ENCODE measurements at places on chromosomes 2 and 18. TPM values are rescaled to one million over a fixed set of nuclear protein-coding genes. Genes with fewer than 3 reads are reported as not detected.
A peak's percentile ranks its signal among the peaks of the same experiment; 100 is the strongest.

Gene GBX2
- not detected for polyA plus RNA-seq

Gene SOWAHC
- polyA plus RNA-seq = 7.0 TPM

Gene NYAP2
- polyA plus RNA-seq = not detected

Gene XIRP2
- polyA plus RNA-seq = 214 TPM

Gene CCDC138
- polyA plus RNA-seq = 6.1 TPM

Gene SGPP2
- 13.6 TPM for polyA plus RNA-seq

Gene ST8SIA3
- polyA plus RNA-seq = 1.1 TPM

Gene SCN9A
- polyA plus RNA-seq = 5.1 TPM

Gene BOD1L2
- not detected for polyA plus RNA-seq

Gene AQP12B
- not detected for polyA plus RNA-seq

Gene LBX2
- 1.5 TPM for polyA plus RNA-seq

Gene CCDC150
- polyA plus RNA-seq = 2.4 TPM

DNA sequence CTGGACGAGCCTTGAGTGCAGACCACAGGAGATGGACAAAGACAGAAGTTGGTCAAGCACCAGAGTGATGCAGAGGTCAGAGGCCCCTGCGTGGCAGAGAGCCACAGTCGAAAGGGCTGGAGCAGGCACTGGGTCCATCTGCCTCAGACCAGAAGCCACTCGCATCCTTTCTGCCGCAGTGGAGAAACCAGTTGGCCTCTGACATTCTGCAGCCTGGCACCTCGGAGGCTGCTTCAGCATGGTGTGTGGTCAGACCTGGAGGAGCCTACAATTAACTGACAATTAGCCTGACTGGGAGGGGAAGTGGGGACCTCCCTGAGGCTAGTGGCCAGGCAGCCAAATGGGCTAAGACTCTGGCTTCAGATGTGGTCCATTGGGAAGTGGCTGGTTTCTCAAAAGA is 111.1 kb downstream of the SGPP2 start:
- DNase-seq = no peak

GRCh38 chr2:52429171-52429570 is 1338.4 kb upstream of the CHAC2 start:
- no peak for DNase-seq

GRCh38 chr2:92074549-92074898 is 2796.7 kb upstream of the TEKT4 start:
- DNase-seq = no peak

DNA sequence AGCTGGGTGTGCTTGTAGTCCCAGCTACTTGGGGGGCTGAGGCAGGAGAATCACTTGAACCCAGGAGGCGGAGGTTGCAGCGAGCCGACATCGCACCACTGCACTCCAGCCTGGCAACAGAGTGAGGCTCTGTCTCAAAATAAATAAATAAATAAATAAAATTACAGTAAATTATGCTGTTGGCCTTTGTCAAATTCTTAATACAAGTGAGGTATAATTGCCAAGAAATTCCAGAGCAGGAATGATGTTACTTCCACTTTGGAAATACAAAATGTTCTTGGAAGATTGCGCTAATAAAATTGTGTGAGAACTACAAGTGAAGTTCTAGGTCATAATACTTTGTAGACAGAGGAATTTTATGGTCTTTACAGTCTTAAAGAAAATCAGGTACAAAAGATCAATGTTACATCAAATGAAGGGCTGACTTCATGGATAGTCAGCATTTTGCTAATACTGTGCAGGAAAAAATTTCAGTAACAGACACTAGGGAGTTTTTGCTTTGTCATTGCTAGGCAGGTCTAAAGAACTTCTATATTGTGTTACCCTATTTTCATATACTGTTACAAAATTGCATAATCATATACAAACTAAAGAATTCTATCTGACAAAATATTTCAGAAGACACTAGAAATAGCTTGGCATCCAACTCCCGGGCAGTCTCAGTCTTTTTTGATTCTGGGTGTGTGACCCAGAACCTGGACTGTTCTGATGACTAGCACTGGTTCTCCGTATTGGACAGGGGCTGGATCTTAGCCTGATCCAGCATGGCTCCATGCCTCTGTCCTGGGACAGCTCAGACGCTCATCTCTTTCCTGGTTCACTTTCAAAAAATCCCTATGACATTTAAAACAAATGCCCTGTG is 76.0 kb upstream of the STK17B start:
- no peak for DNase-seq

DNA sequence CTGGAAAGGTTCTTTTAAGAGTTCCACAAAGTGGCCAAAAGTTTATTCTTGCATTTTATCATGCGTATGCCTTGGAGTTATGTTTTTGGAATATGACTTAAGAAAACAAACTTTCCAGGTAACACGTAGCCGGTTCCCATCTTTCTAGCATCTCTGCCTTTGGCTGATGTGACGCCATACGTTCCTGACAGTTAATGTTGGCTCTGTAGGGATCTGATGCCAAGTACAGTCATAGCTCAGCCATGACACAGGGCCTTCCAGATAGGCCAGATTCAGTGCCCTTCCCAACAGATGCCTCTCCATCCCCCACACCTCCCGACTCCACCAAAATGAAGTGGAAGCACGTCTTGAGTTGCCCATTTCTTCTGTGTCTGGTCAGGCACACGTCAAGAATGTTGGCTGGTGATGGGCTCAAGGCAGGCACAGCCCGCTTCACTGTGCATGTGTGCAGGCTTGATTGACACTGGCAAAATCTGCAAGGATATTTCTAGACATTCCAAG is 51.0 kb upstream of the THOC1 start:
- DNase-seq = no peak

GRCh38 chr2:198374375-198375082 is 570.1 kb downstream of the PLCL1 start:
- peak; percentile 43 for DNase-seq

DNA sequence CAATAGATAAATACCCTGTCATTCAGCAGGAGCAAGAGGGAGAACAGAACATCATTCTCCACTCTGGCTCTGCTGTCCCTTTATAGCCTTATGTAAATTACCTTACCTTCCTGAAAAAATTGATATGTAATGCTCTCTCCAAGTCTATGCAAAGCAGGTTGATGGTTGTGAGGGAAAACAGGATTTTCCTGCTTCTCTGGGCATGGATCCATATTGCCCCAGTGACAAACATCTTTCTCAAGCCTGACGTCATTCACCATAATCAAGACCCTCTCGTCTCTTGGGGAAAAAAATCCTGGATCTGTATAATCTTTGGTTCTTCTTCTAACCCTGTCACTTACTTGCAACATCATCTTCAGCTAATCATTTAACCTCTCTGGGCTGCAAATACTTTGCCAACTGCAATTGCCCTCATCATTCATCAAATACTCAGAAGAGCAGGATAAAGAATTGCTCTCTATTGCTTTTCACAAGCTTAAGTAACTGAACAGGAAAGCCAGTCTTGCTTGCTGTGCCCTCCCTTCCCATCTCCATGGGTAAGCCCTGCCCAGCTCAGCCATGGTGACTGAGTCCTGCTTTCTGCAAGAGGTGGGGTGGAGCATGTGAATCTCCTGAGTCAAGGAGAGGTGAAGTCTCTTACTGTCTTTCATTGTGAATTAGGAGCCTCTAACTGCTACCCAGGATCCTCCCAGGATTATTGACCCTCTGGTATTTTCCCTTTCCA is 123.7 kb upstream of the KLF7 start:
- no peak for DNase-seq

GRCh38 chr2:112841295-112842044 is 4.9 kb upstream of the IL1B start:
- DNase-seq = no peak

DNA sequence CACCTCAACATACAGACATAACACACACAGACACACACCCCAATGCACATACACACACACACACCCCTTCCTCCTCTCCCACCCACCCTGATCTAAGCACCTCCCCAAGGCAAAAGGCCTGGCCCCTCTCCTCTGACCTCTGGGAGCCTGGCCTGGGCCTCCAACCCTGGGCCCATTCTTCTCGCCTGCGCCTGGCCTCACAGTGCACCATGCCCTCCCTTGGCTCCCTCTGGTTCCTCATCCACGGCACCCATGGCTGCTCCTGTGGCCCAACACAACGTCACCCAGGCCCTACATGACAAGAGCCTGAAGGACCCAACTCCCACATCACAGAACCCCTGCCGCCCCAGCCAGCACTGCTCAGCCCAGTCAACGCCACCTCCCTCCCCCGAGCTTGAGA is 281.3 kb downstream of the CELF4 start:
- no peak for DNase-seq

DNA sequence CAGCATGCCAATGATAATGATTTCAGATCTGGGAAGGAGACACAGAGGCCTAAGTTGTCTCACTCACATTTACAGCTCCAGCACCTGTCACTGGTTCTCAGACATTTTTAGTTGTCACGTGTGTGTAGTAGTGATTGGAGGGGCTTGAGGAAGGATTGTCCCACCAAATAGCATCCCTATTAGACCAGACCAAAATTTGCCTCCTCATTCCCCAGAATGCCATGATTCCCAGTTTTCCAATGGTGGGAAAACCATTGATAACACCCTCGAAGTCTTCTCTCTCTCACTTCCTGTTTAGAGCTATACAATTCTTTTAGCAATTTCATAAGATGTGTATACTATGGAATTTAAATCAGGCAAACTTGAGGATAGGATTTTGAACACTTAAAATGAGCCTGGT is 52.5 kb downstream of the CCDC141 start:
- no peak for DNase-seq

DNA sequence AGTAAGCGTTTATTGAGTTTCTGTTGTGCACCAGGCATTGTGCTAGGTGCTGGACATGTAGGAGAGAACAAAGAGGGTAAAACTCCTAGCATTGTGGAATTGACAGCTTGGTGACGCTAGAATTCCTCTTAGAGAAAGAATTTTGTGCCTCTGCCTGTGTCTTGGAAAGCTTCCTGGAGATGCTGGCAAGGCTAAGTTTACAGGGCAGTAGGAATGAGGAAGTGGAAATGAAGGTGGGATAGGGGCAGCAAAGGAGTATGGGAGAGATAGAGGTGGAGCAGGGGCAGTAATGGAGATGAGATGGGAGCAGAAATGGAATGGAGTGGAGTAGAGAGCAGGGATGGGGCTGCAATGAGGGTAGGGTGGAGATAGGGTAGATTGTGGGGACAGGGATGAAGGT is 29.8 kb downstream of the GPR39 start:
- DNase-seq = no peak

- DNase-seq = no peak
Observed at GRCh38 chr18:3985020-3985419, 470.1 kb downstream of the DLGAP1 start.

- DNase-seq = no peak
Observed at GRCh38 chr2:163302141-163302540, 433.7 kb downstream of the FIGN start.

GRCh38 chr2:41892476-41892875 is 155.3 kb upstream of the PKDCC start:
- no peak for DNase-seq

DNA sequence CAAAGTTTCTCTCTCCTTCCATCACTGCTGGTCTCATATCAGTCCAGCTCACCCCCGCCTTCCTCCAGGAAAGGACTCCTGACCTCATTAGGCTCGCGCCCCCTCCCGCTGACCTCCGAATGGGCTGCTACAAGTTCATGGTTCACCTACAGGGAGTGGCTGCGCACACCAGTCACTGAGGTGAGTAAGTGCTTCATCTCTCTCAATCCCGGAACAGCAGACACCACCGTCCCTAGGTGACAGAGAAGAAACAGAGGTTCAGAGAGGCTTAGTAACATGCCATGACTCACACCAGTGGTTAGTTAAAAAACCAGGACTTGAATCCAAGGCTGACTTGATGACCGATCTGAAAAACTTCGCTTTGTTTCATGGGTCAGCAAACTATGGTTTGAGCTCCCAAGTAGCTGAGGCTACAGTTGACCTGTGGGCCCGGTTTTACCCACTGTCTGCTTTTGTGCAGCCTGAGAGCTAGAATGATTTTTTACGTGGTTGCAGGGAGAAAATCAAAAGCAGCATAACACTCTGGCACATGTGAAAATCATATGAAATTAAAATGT is 42.0 kb downstream of the ZFP36L2 start:
- no peak for DNase-seq

- DNase-seq = no peak
Observed at GRCh38 chr2:241867776-241868420, 1.6 kb upstream of the RTP5 start.

DNA sequence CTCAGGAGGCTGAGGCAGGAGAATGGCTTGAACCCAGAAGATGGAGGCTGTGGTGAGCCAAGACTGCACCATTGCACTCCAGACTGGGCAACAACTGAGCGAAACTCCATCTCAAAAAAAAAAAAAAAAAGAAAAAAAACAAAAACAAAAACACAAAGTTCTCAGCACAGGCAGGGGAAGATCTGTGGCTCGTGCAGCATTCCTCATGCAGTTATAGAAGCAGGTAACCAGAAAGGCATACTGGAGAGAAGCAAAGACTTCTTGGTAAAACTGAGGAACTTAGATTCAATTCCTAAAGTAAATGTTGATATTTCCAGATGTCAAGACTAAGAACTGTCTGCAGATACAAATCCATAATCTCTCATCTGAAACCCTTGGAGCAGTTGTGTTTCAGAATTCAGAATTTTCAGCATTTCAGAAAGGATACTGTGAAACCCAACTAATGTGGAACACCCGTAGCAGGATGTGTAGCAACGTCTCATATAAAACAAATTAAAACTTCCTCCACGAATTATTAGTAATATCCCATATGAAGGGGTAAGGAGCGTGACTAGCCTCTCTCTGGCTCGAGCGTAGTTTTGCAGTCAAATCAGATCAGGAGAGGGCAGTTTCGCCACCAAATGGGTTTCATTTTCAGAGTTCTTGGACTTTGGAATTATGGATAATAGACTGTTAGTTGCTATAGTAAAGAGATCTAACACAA is 13.2 kb upstream of the SLC25A52 start:
- no peak for DNase-seq

- no peak for DNase-seq
Observed at GRCh38 chr2:48715956-48716355, 39.6 kb downstream of the LHCGR start.

GRCh38 chr2:96819128-96819875 is 3.2 kb downstream of the CNNM3 start:
- no peak for DNase-seq

DNA sequence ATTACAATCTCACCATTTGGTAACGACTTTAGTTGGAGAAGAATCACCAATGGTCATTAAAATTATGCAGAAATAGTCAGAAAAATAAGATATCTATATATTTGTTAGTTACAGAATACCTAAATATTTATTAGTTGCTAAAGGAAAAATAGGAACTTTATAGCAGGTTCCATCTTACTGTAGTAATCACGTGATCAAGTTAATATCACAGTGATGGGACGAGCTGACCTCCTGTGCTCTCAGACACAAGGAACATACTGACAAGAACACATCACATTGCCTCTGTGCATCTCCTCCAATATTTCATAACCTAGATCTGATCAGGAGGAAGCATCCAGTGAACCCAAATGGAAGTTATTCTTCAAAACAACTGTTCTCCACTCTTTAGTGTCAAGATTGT is 215.3 kb downstream of the GALR1 start:
- no peak for DNase-seq

DNA sequence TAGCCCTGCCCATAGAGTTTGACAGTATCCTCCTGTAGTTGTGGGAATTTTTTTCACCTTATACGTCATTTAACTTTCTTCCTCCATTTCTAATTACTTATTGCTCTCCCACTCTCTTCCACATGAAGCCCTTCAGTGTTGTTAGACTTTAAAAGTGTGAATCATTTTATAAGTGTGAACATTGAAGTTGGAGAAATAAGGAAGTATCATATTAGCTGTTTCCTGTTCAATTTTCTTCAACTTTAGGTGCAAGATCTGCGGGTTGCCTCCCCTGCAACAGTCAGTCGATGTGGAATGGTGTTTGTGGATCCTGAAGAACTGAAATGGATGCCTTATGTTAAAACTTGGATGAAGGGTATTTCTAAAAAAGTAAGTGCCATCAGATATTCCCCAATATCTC is 138.1 kb downstream of the DNAH6 start:
- DNase-seq = no peak

GRCh38 chr2:166831930-166832329 is 56.4 kb upstream of the XIRP2 start:
- DNase-seq = no peak

All from muscle of arm (tissue), 14 donors.